ENCODE measurements at places on chromosomes 3 and 15.
A peak's percentile ranks its signal among the peaks of the same experiment; 100 is the strongest.

DNA sequence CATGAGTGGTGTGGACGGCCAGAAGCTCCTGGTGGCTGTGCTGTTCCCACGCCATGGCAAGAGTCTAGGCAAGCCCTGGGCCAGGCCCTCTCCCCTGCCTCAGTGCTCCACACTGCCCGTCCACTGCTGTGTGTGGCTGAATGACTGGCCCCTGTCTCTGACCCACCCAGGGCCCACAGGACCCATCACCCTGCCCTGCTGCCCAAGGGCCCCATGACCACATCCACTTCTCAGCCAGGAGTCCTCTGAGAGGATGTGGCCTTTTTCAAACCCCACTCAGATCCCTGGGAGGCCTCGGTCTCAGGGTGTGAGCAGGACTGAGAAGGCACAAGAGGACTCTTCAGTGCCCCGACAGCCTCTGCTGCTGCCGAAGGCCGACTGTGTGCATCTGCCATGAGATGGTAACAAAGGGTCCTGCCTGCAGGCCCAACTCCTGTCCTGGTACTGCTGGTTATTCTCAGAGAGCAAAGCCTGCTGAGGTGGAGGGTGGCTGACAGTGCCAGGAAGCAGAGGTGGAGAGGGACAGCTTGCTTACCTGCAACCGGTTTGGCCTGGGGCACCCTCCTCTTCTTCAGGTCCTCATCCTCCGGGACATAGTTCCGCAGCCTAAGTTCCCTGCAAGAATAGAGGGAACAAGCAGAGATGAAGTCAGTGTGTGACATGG is 47.5 kb downstream of the PTH1R start:
- no peak for DNase-seq

- no peak for DNase-seq
These were observed 106.1 kb upstream of the COL8A1 start for GRCh38 chr3:99532246-99532645.

GRCh38 chr3:126935756-126936509 is 47.0 kb upstream of the PLXNA1 start:
- DNase-seq = no peak

GRCh38 chr15:100009372-100009771 is 276.1 kb upstream of the LYSMD4 start:
- no peak for DNase-seq

- no peak for DNase-seq
These were observed 62.9 kb upstream of the FNDC3B start for GRCh38 chr3:171976526-171976925.

GRCh38 chr3:189841473-189842205 is 210.4 kb downstream of the TP63 start:
- DNase-seq = no peak

- DNase-seq = no peak
These were observed 23.2 kb downstream of the MRPS25 start for GRCh38 chr3:15041950-15042349.

GRCh38 chr3:194130807-194131589 is 5.0 kb upstream of the HES1 start:
- peak; percentile 84 for DNase-seq

- no peak for DNase-seq
These were observed 69.9 kb downstream of the RGMA start for GRCh38 chr15:93019090-93019489.

DNA sequence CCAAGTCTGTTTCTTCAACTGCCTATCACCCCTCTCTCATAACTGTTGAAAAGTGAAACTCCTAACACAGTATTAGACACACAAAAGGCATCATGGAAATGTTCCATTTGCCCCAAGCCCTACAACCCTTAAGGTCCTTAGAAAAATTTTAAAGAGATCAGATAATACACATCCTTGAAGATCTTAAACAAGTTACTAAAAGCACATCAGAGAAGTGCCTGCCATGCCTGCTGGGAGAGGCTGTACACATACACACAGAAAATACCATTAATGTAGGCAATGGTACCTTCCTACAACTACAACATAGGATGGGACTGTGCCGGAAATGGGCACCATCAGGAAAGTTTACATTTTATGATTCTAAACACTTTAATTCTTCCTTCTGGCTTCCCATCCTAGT is 3.3 kb downstream of the ADAM10 start:
- no peak for DNase-seq

DNA sequence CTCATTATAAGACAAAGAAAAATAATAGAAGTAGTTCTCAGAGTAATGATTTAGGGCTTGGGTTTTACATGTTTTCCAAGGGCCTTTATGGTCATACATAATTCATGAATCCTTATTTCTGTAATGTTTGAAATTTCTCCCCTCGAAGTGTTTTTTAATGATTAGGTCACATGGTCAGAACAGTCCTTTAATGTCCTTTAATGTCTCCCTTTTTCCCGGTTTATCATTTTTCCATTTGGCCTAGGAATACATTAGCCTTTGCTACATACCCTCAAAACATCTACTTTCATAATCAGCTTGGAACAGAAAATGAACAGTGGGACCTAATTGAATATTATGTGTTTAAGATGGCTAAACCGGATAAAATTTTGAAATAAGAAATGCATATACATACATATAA is 159.9 kb upstream of the ROBO2 start:
- no peak for DNase-seq

DNA sequence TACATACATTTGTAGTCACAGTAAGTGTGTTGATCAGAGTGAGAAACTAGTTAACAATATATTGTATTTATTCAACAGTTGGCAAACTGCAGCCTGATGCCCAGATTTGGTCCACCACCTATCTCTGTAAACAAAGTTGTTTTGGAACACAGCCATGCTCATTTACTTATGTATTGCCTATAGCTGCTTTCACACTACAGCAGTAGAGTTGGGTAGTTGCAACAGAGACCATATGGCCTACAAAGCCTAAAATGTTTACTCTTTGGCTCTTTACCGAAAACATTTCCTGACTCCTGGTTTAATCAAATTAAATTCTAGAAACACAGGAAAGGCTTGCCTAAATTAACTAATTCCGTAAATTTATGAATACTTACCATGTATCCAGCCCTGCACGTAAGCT is 39.4 kb downstream of the CMC1 start:
- no peak for DNase-seq

DNA sequence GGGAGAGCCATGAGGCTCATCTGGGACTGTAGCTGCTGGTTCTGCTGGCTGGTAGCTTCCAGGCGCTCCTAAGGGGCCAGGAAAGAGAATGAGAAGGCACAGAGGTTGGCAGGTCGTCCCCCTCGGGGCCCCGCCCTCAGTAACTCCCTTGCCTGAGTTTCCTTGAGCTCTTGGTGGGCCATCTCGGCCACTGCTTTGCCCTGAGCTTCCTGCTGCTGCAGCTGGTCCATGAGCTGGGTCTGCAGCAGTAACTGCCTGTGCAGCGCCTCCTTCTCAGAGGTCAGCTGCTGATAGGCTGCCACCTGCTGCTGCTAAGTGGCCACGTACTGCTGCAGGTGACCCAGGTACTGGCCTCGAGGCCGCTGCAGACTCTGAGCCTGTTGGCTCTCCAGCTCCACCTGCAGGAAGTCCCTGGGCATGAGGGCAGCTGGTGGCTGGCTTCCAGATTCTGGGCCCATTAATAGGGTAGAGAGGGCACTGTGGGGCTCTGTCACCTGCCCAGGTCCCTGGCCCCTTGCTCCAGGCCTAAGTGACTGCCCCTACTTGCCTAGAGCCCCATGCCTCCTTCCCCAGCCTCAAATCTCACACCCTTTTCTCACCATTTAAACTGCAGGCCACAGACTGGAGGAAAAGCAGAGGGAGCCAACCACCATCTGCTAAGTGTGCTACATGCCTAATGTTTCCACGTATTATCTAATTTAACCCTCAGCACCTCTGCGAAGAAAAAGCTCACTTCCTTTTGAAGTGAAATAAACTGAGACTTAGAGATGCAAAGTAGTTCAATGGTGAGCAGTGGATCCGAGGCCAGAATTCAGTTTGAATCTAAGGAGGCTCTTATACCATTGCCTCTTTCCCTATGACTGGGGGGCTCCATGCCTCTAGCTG is 10.8 kb upstream of the VPS33B start:
- peak; percentile 61 for DNase-seq

- no peak for DNase-seq
These were observed 140.8 kb downstream of the UNC13C start for GRCh38 chr15:54119051-54119450.

- DNase-seq = no peak
These were observed 77.0 kb upstream of the SPATA12 start for GRCh38 chr3:56983427-56983826.

DNA sequence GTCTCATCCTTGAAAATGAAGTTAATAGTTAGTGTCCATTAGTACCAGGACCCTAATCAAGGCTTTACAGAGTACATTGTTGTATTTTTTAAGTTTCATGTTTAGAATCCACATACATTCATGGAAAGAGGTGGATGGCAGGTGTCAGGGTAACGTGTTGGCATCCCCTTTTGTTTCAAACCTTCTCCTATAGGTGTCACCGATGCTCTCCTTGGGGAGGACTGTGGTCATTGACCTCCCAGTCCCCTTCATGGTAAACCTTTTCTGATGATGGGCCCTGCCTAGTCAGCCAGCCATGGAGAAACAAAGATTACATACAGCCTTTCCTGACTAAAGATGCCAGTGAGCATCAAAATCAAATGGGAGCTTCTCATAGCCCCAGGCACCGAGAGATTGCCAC is 574.8 kb downstream of the AGBL1 start:
- DNase-seq = peak; percentile 28

- no peak for DNase-seq
These were observed 963 bp upstream of the NTRK3 start for GRCh38 chr15:88257311-88258092.

- no peak for DNase-seq
These were observed 4.1 kb downstream of the PBRM1 start for GRCh38 chr3:52681596-52681995.

DNA sequence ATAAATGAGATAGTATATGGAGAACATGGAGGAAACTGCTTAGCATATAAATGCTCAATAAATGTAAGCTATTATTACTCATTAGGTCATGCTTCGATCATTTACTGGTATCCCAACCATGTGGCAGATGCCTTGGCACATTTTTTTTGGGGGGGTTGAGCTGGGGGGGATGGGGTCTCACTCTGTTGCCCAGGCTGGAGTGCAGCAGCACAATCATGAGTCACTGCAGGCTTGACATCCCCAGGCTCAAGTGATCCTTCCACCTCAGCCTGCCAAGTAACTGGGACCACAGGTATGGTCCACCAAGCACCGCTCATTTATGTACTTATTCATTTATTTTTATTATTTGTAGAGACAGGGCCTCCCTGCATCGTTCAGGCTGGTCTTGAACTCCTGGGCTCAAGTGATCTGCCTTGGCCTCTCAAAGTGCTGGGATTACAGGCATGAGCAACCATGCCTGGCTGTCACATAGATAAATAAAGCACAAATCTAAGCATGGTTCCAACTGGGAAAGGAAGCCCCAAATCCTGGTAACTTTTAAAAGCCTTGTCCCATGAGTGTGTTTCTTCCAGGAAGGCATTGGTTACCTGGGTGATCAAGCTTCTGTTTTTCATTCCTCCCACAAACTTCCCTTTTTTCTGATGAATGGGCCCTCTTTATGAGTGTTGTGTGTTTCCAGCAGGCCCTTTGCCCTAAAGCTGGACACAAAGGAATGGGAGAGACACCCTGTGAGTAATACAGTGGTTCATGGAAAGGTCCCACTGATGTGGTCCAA is 147.4 kb upstream of the UMPS start:
- DNase-seq = no peak

GRCh38 chr15:97903971-97904572 is 56.4 kb upstream of the ARRDC4 start:
- peak; percentile 3 for DNase-seq

DNA sequence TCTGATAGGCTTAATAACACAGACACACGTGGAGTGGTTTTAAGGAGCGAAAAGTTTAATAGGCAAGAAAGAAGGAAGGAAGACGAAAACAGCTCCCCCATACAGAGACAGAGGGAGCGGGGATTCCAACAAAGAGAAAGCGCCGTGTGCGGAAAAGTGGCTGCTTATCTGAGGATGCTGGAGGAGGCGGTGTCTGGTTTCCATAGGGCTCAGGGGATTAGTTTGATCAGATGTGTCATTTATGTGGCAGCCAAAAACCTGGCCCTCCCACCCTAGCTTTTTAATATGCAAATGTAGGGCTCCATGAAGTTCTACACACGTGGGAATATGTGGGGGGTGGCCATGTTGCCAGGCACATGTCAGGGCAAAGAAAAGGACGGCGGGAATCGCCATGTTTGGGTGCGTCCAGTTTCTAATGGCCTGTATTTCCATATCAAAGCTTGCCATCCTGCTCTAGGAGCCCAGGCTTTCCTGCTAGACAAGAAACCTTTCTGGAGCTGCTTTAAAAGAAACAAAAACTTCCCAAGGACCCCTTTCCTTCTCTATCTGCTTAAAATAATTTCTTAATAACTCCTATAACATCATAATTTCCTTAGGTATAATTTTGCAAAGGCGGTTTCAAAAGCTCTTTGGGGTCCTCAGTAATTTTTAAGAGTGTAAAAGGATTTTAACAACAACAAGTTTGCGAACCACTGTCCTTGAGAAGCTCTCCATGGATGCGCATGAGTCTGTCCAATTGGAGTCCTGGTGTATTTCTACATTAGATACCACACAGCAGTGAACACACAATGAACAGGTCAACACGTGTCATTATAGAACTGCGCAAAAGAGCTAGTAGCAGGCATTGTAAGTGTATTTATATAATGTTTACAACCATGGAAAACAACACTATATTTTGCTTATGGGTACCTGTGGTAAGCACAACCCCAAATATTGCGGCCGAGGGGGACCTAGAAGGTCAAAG is 622 bp upstream of the ZNF589 start:
- DNase-seq = no peak

DNA sequence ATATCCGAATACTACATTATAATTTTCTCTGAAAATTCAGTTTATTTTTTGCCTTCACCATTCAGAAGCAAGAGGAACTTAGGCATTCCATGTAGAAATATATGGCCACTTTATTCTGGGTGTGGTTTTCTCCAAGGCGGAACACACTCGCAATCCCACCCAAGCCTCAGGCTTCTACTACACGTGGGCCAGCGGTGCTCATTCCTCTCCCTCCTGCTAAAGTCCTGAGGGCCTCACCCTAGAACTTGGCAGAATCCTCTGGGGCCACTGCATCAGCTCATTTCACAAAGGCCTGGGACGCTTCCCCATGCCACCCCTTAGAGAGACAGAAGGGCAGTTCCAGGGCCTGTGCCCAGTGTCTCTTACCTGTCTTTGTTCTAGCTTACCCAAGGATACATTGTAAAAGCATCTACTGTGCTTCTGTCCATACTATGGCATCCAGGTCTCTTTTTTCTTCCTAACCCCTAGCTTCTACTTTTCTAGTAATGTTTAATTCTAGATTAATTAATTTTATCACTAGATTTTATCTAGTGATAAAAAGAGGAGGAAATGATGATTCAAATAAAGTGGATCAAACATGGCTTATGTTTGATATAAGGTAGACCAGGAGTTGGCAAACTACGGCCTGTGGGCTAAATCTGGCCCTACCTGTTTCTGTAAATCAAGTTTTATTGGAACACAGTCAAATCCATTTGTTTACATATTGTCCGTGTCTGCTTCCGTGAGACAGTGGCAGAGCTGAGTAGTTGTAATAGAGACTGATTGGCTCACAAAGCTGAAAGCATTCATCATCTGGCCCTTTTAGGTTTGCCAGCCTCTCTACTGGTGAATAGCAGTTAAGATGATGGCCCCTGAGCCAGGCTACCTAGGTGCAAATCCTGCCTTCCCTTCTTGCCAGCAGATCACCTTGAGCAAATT is 29.8 kb downstream of the LARS2 start:
- peak; percentile 89 for DNase-seq

GRCh38 chr15:63263519-63263918 is 13.9 kb upstream of the APH1B start:
- DNase-seq = no peak
